Stimulated activated CD8-positive, alpha-beta memory T cell treated with anti-CD3 and anti-CD28 coated beads, Interleukin-7, amount 100 ng/mL, for 1 hour (primary cell): ENCODE measurements at places on chromosomes 2 and 18.

DNA sequence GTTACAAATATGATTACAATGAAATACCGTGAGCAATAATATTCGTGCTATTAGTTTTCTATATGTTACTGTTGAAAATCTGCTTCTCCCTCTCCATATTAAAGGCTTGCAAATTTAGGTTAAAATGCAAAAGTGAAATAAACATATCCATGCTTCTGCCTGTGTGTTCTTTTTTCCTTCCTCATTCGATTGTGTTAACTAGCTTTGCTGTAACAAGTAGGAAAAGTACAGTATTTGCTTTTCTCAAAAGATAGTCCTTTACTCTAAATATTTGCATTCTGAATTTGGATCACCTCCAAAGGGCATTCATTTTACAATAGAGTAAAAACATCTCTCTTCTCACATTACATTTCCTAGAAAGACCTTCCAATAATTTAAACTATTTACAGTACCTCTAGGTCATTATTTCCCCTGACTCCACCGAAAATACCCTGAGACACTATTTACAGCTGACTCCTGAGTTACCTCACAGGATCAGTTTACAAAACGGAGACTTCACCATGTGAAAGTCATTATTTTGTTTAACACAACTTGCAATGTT lies 835.0 kb upstream of the FANCL start:
- no peak for DNase-seq

DNA sequence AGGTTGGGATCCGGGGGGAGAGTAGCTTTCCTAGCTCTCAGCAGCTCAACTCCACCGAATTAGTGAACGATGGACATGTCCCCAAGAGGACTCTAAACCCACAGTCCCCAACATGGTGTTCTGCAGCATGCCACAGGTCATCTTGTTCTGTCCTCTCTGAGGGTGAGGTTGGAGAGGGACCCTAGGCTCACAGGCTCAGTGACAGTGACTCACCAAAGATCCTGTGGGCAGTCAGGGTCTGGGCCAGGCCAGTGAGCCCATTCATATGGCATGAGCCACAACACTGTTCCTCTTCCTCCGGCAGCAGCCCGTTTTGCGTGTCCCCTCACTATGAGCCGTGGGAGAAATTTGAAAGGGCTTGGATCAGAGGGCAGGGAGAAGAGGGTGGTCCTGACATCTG lies 2.8 kb upstream of the SLC20A1 start:
- DNase-seq, result no peak

- DNase-seq, result no peak
Observed at GRCh38 chr18:13289481-13290205, 71.1 kb downstream of the LDLRAD4 start.

DNA sequence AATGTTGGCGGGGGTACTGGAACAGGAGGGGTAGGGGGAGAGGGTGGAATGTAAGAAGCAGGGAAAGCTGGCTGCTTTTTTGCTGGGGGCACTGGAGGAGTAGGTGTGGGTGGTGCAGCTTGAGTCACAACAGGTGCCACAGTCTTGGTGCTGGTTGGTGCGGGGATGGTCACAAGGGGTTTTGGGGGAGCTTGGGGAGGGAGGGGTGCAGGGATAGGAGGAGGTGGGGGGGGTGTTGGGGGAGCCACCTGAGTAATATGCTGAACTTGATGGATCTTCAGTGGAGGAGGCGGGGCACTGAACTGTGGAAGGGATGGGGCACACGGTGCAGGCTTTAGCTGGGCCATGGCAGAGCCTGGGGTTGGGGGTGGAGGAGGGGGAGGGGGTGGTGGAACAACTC lies 94.4 kb downstream of the RAPH1 start:
- no peak for DNase-seq

DNA sequence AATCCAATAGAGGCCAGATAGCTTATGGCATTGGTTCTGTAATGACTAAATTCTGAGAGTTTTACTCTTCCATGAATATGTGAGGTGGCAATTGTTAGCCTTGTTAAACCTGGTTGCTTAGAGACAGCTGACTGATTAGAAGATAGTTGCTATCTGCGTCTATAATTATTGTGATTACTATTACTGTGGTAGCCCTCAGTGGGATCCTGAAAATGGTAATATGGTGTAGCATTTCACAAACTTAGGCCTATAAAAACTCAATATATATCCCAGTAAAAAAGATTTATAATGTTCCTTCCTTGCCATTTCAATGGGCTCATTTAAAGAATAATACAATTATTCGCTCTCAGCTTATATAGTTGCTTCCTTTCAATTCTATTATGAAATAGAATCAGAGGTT lies 405.8 kb upstream of the CDH2 start:
- DNase-seq, result no peak

GRCh38 chr2:240186191-240186725 lies 45.8 kb upstream of the OTOS start:
- DNase-seq, result no peak

GRCh38 chr2:224357098-224357901 lies 44.6 kb downstream of the FAM124B start:
- peak; percentile 14 for DNase-seq

DNA sequence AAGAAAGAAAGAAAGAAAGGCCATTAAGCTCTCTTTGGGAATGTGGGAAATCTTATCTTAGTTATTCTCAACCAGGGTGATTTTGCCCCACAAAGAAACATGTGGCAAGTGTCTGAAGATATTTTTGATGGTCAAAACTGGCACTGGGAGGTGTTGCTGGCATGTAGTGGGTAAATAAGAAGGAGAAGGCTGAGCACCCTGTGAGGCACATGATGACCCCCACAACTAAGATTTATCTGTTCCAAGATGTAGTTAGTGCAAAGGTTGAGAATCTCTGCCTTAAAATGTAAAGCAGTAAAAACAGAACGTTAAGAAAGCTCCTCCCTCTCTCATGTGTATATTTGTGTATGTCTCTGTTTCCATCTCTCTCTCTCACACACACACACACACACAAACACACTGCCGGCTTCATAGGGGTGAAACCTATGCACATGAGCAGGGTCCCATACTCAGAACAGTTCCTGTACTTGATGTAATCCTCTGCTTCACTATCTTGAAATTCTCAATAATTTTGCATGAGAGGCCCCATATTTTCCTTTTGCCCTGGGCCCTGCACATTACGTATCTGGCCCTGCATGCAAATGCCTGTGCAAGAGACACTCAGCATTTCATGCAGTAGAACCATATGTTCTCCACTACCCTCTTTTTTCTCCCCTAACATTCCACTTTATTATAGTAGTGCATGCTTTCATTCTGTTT lies 94.3 kb downstream of the MREG start:
- no peak for DNase-seq

DNA sequence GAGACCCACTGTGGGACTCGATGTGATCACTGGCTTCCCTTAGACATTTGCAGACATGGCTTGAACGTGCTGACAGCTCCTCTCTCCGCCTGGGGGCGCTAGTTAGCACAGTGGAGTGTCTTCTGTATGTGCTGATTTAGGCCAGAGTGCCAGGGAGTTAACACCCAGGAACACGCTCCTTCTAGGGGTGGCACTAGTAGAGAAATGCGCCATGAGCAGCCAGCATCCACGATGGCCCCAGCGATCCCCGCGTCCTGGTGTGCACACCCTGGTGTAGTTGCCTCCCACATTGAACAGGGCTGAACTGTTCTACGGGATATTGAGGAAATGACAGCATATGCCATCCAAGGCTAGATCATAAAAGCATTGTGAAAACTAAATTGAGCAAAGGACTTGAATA lies 11.4 kb upstream of the NMUR1 start:
- no peak for DNase-seq

- no peak for DNase-seq
Observed at GRCh38 chr18:48698707-48699106, 159.9 kb downstream of the CTIF start.

DNA sequence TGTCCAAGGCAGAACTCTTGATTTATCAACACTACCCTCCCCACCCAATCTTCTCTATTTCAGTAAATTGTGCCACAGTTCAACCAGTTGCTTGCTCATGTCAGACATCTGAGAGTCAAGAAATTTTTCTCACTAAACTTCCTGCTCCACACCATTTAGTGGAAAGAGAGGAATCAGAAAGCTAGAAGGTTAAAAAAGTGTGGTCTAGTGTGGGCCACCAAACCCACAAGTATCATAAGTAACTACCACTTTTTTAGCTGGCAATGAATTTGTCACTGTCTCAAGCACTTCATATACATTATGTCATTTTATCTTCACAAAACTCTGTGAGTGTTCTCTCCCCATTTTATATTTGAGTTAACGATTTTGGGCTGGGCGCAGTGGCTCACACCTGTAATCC lies 16.6 kb upstream of the MSTN start:
- no peak for DNase-seq

DNA sequence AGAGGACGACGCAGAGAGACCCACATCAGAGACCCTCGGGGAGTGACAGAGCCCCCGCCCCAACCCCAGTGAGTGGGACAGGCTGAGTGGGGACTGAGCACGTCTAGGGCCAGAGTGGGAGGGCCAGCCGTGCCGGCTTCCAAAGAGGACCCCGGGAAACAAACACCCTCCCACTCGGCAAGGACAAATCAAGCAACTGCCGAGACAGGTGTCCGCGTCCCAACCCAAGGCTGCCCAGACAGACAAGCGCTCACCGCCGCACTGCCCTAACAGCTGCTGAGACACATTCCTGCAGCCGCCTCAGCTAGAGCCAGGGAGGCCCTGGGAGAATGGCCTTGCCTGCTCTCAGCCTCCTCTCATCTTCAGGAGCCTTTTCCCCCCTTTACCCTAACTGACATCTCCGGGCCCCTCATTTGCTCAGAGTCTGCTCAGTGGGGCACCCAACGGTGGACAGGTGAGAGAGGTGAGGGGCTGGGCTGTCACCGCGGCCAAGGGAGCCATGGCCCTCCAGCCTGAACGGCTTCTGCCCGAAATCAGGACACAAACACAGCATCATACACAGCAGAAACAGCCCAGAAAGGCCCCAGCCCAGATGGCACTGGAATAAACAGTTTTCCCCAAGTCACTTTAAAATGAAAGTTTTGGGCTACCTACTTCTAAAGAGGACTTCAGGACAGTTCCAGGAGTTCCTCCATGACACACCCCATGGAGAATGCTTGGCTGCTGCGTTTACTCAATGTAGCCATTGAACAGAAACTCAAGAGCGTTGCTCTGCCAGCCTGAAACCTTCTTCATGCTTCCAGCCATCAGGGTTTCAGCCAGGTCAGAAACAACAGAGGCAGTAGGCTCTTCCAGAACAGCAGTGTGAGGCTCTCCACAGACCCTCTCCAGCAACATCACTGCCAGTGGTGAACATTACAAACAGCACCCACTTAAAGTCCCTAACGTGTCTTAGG lies 23.6 kb downstream of the SLC66A2 start:
- no peak for DNase-seq

DNA sequence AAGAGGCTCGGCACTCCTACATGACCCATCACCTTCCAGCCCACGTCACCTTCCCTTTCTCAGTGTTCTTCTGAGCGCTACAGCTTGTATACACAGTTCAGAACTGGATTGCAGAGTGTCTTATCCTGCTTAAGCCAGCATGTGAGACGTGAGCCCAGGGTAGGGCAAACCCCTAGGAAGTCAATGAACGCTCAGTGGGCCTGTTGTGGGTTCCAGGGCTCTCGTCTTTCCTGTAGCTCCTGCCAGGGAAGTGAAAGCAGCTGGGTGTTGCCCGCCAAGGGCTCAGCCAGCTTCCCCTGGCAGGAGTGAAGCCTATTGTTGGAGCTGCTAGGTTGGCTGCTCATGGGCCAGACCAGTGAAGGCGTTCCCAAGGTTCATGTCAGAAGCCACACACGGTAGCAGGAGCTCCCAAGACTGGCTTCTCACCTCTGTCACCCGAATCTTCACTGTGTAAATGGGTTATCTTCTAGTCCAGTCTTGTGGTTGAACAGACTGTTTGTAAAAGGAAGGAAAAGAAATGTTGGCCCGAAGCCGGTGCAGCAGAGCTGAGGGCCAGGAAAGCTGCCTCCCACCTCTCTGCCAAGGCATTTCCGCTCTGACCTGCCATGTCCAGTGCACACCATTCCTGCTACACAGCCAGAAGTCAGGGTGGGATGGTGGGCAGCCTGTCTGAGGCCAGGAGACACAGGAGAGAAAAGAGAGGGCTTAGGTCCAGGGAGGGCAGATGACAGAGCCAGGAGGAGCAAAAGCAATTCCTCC lies 69.6 kb upstream of the RMDN2 start:
- no peak for DNase-seq

GRCh38 chr2:73072129-73072395 lies 550 bp upstream of the SFXN5 start:
- DNase-seq, result no peak

- DNase-seq, result no peak
Observed at GRCh38 chr2:163734881-163735684, 725 bp downstream of the FIGN start.

DNA sequence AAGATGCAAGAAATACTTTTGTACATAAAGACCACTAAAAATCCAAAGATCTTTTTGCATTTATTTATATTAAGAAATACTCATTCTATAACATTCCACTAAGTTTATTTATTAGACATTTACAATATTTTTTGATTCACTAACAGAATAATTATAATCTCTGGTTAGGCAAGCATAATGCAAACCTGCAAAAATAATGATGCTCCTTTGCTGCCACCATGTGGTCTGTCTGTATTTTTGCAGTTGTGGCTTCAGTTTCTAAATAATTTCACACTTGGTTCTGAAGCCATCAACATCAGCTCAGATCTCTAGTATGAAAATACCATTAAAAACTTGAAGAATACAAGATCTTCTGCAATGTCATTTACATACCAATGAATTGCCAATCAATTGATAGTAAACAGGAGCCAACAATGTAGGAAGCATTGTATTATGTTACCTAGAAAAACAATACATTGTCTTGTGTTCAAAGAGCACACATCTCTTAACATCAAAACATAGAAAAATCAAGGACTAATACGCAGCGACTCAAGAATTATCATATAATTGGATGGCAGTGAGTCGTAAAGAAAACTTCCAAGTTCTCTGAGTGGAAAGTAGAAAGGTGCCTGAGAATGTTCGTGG lies 28.8 kb upstream of the WDR75 start:
- DNase-seq, result no peak

DNA sequence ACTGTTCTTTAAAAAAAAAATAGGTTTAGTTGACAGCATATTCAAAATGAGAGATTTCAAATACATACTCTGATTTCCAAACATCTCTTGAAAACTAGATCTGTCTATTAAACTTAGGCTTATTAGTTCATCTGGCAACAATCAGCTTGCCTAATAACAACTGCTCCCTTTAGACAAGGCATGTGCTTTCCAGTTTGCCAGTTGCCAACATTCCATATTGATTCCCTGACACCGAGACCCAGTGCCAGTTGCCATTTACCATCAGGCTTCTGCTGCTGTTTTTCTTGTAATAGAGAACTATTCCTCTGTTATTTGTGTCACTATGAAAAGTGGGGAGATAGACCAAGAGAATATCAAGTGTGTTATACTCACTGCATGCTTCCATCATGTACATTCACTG lies 256.0 kb downstream of the C1D start:
- no peak for DNase-seq

- DNase-seq, result no peak
Observed at GRCh38 chr2:150282771-150283371, 204.6 kb downstream of the RND3 start.

- DNase-seq, result no peak
Observed at GRCh38 chr2:33242845-33243244, 233.6 kb upstream of the RASGRP3 start.

- no peak for DNase-seq
Observed at GRCh38 chr2:32882816-32883810, 63.6 kb upstream of the LTBP1 start.

- DNase-seq, result no peak
Observed at GRCh38 chr18:2547477-2548087, 23.7 kb downstream of the METTL4 start.
